ENCODE measurements at places on chromosomes 5 and 9. TPM values are rescaled to one million over a fixed set of nuclear protein-coding genes. Genes with fewer than 3 reads are reported as not detected.
A peak's percentile ranks its signal among the peaks of the same experiment; 100 is the strongest.

GRCh38 chr9:93268551-93269314 is 84.8 kb downstream of the WNK2 start:
- H3K27me3 ChIP-seq = peaks cover 11% of the 10 kb centered on the region
- H3K36me3 ChIP-seq = no peaks in the 10 kb centered on the region
- H3K4me3 ChIP-seq = no peak overlapping the region

DNA sequence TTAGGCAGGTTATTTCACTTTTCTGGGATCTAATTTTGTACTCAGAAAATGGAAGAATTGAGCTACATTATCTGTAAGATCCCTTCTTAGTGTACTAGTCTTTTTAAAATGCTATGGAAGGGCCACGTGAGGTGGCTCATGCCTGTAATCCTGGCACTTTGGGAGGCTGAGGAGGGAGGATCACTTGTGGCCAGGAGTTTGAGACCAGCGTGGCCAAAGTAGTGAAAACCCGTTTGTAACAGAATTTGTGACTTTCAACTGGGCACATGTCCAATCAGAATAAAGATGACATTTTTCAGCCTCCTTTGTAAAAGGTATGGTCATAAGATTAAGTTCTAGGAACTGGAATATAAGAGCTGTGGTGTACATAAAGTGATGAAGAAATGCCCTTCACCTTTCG is 3.1 kb upstream of the RAB3C start:
- H3K4me3 ChIP-seq = no peak overlapping the region
- H3K4me1 ChIP-seq = no peaks in the 10 kb centered on the region
- no peak overlapping the region for H3K27ac ChIP-seq

GRCh38 chr5:71969460-71969859 is 137.8 kb upstream of the MAP1B start:
- H3K36me3 ChIP-seq = no peaks in the 10 kb centered on the region
- DNase-seq = no peak
- H3K27me3 ChIP-seq = no peaks in the 10 kb centered on the region
- H3K27ac ChIP-seq = no peak overlapping the region

DNA sequence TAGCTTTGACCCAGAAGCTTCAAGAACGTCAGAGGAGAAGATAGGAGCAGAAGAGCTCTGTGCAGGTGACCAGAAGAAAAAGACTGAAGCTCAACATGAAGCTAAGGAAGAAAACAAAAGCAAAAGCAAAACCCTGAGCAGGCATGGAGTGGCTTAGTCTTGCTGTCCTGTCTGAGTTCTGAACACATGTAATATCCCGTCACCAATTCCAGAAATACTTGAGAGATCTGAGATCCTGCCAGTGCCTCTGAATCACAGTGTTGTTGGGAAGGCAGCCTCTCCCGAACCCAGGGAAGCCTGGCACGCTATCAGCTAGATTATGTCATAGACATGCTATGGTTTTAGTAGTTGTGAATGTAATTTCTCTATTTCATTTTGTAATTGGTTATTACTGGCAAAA is 235.7 kb downstream of the ICE1 start:
- H3K27me3 ChIP-seq = peaks cover 4% of the 10 kb centered on the region
- H3K36me3 ChIP-seq = no peaks in the 10 kb centered on the region
- H3K27ac ChIP-seq = no peak overlapping the region

GRCh38 chr5:177496070-177496726 is 1.2 kb downstream of the PDLIM7 start:
- peak overlapping the region; percentile 82 for H3K4me3 ChIP-seq
- peak overlapping the region; percentile 95 for H3K27ac ChIP-seq
- DNase-seq = peak; percentile 50
- no peaks in the 10 kb centered on the region for H3K27me3 ChIP-seq
- peaks cover 42% of the 10 kb centered on the region for H3K36me3 ChIP-seq
- peaks cover 58% of the 10 kb centered on the region for H3K4me1 ChIP-seq

DNA sequence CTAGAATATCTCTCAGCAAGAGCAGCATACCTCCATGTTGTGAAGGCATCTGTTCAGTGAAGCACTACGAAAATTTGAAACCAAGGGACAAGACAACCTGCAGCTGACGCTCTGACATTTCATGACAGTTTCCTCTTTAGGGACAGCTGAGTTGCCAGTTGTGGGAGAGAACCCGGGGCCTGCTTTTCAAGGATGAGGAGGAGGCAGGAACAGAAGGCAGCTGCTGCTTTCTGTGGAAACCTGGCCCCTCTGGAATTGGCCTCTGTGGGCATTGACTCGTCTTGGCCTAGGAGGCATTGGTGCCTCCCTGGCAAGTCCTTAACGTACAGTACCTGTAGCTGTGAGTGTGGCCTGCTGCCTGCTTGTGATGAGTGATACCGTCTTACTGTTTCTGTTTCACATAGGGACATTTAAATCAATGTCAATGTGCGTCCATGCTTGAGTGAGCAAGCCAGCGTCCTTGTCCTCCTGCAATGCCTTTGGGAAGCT is 21.6 kb downstream of the SLC46A2 start:
- H3K4me3 ChIP-seq = no peak overlapping the region
- no peaks in the 10 kb centered on the region for H3K36me3 ChIP-seq
- no peak for DNase-seq
- peaks cover 6% of the 10 kb centered on the region for H3K4me1 ChIP-seq

GRCh38 chr5:123091298-123092222 is 2.5 kb downstream of the PRDM6 start:
- no peak for DNase-seq
- H3K4me3 ChIP-seq = no peak overlapping the region
- no peak overlapping the region for H3K27ac ChIP-seq
- H3K27me3 ChIP-seq = peaks cover 62% of the 10 kb centered on the region

- peak; percentile 43 for DNase-seq
- H3K27ac ChIP-seq = peak overlapping the region; percentile 71
- peaks cover 42% of the 10 kb centered on the region for H3K4me1 ChIP-seq
- no peaks in the 10 kb centered on the region for H3K27me3 ChIP-seq
- H3K36me3 ChIP-seq = peaks cover 92% of the 10 kb centered on the region
Measured at GRCh38 chr5:135386886-135387628, 12.0 kb downstream of the MACROH2A1 start.

- no peaks in the 10 kb centered on the region for H3K4me1 ChIP-seq
- H3K27me3 ChIP-seq = no peaks in the 10 kb centered on the region
- no peaks in the 10 kb centered on the region for H3K36me3 ChIP-seq
Measured at GRCh38 chr9:86946201-86947145, 833 bp downstream of the GAS1 start.

The C9orf57 gene
- not detected for total RNA-seq

The SPINK6 gene
- total RNA-seq = not detected

The IL13 gene
- total RNA-seq = not detected

Measured in K562 (cell line).